ENCODE measurements at places on chromosomes 5 and 9.

GRCh38 chr9:126802318-126803059 is 2.4 kb upstream of the ZBTB43 start:
- no peak for DNase-seq

DNA sequence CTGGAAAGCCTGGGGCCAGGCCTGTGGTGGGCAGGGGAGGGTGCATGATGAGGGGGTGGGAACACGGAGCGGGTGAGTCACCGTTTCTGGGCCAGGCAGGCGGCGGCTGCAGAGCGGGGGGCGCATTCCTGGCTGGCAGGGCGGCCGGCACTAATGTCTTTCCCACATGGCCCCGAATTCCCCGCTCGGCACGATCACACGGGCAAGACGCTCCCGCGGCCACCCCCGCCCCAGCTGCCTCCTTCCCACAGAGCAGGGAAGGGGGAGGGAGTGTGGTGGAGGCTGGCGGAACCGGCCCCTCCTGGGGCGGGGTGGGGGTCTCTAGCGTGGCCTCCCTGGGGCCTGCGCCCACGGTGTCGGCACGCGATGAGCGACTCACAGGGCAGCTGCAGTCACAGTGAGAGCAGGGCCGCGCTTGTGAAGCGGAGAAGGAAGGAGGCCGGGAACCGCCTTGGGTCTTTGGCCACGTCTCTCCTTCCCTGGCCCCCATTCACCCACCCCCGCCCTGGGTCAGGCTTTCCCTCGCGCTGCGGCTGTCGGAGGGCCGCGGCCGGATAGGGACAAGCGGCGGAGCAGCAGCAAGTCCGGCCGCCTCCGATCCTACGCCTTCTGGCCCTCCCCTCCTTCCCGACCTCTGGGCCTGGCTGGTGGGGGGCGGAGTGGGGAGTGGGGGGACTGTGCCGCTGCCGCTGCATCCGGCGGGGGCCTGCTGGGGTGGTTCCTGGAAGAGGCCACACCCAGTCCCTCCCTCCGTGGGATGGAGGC is 48.9 kb downstream of the CXXC5 start:
- no peak for DNase-seq

DNA sequence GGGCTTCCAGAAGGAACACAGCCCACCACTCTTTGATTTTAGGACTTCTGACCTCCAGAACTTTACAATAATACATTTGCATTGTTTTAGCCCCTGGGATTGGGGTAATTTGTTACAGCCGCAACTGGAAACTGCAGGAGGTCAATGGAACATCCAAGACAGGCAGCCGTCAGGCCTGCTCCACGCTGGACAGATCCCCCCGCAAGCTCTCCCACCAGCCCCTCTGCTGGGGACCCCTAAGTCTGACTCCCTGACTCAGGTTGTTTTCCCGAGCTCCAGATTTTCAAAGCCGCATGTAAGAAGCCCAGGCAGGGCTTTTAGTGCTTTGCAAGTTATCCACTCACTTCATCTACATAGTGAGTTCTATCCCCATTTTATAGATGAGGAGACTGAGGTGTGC is 127.6 kb downstream of the PAX5 start:
- DNase-seq, result no peak

DNA sequence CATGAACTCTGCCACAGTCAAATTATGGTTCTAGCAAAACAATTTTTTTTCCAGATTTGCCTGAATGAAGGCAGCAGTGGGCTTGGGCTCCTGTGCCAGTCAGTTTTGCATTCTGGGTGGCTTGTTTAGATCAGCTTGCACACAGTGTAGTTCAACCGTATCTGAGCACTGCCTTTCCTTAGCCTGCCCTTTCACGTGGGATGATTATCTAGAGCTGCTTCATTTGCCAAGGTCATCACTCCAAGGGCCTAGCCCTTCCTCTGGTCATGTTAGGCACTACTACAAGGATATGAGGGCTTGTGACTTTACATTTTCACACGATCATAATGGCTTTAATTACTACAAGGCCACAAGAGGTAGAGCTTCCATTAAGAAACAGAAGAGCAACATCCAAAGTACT is 150.6 kb upstream of the EFNA5 start:
- DNase-seq, result no peak
